ENCODE measurements at places on chromosomes 16 and 17.
A peak's percentile ranks its signal among the peaks of the same experiment; 100 is the strongest.

GRCh38 chr16:1909561-1910231 lies 8.5 kb downstream of the HS3ST6 start:
- DNase-seq: no peak

- DNase-seq: no peak
Observed at GRCh38 chr16:12403746-12404658, 399.7 kb downstream of the CPPED1 start.

DNA sequence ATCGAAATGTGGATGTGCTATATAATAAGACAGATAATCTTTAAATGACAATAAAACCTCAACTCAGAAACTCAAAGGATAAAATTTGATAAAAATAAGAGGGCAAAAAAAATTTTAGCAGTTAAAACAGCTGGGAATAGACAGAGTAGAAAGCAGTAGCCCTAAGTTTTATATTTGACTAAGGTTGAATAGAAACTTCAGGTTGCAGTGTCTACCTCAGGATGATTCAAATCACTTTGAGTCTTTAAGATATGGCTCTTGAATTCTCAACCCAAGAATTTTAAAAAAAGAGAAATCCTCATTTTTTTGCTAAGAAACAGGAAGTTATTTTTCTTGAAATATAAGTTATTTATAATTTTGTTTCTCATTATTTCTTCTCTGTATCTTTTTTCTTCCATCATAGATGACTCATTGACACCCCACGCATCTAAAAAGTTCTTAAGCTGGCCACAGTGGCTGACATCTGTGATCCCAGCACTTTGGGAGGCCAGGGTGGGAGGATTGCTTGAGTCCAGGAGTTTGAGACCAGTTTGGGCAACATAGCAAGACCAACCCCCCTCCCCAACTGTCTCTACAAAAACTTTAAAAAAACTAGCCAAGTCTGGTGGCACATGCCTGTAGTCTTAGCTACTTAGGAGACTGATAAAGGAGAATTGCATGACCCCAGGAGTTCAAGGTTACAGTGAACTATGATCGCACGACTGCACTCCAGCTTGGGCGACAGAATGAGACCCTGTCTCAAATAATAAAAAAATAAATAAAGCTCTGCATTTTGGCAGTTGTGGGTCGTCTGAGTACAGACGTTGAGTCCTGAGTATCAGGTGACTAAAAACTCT lies 23.9 kb downstream of the NFAT5 start:
- no peak for DNase-seq

GRCh38 chr16:75026892-75027391 lies 28.1 kb downstream of the ZNRF1 start:
- no peak for DNase-seq

DNA sequence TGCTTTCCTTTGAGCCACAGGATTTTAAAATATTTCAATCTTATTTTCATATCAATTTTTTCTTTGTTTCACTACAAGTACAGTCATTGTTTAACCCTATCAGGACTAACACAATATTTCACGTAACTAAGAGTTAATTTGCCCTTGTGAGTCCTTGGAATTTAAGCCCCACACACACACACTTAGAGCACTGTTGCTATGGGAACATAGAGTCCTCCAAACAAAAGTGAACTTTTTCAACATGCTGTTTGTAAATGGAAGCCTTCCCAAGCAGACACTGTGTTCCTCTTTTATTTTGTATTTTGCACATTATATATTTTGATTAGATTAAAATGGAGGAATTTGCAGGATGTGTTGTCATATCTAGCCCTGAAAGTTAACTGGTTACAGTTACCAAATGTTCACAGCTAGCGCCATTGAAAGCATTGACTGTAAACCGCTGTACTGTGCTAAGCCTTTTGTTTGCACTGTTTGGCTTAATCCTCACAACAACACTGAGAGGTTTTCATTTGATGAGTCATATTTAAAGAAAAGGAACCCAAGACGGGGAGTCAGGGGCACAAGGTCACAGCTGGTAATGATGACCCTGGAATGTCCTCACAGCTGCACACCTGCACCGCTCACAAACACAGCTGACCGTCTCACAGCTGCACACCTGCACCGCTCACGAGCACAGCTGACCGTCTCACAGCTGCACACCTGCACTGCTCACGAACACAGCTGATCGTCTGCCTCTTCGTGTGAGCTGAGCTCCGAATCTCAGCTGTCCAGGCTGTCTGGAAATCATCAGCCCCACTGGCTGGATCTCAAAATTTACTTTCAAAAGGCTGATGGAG lies 6.3 kb downstream of the HSBP1 start:
- peak; percentile 22 for DNase-seq

GRCh38 chr16:80080287-80080851 lies 460.4 kb upstream of the DYNLRB2 start:
- DNase-seq: no peak

DNA sequence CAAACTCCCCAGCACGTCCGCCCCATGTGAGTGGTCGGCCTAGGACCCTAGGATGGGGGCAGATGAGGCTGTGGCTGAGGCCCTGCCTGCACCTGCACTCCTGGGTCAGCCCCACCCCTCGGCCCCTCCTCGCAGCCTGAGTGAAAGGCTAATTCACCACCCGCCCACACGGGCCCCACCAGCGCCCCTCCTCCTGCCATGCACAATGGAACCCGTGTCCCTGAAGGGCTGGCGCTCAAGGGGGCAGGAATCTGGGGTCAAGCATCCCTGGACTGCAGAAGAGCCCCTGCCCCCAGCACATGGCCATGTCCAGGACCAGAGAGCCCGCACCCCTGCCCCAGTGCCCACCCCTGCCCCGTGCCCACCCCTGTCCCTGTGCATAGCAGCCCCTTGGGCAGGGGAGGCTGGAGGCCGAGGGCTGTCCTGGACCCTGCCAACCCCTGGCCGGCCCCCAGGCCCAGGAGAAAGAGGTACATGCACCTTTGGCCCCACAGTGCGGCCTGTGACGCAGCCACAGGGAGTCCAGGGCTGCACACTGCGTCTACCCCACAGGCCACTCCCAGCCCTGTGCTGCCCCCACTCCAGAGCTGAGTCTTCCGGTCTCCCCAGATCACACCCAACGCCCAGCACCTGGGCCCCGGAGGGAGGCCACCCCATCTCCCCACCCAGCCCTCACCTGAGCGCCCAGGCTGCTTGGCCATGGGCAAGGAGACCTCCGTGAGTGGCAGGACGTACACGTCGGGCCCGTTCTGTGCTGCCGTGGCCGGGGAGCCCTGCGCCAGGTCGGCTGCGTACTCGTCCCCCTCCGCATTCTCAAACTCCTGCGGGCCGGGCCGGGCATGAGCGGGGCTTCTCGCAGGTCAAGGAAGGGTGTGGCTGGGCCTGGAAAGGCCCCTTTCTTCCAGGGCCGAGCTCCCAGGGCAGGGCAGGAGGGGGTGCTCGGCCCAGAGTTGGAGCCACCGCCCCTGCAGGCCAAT lies 34.6 kb upstream of the PVALEF start:
- no peak for DNase-seq

DNA sequence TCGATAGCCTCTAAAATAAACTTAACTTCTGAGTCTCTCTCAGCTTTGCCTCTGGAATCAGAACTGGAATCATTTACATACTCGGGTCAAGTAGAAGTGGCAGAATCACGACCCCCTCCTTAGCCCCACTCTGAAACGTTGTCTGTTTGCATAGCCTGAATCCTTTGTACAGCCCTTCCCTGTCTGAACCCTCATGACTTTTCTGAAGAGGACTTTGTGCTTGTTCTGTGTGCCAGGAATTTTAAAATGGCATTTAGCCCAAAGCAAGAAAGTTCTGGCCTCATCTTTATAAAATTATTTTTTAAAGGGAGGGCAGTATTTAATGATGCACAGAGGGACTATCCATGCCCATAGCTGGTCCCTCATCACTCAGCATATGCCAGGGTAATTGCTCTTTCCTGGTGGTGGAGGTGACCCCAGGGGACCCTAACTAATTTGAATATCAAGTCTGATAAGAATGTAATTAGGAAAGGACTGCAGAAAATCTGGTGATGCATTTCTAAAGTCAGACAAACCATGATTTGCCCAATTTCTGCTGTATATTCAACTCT lies 342.7 kb upstream of the TNRC6C start:
- DNase-seq: no peak

DNA sequence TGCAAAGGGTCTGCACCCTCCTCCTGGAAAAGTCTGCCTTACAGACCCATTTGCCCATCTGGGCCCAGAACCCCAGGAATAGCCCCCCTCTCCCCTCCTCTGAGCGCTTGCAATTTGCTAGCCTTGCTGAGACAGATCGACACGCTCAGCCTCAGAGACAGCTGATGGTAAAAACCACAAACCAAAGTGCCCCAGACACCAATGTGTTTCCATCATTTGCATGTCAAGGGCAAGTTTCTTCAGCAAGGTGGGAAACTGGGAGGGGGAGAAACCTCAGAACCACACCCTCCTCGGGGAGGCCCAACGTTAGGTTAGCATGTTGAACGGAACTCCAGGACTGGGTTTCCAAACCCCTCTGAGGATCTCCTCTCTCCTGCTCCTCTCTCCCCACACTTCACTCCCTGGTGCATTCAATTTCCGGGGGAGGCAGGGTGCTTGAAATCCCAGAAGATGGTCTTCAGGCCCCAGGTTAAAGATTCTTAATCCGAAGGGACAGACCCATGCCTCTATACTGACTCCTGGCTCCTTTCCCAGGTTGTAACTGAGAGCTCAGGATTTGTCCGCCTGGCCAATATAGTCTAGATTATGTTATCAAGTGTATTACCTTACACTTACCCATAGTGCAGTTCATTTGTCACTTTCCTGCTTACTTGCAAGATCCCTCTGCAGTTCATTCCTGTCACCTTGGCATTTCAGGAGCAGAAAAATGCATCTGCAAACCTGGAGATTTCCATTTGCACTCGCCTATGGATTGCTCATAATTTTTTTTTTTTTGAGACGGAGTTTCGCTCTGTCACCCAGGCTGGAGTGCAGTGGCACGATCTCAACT lies 1.3 kb upstream of the CUEDC1 start:
- DNase-seq: no peak

DNA sequence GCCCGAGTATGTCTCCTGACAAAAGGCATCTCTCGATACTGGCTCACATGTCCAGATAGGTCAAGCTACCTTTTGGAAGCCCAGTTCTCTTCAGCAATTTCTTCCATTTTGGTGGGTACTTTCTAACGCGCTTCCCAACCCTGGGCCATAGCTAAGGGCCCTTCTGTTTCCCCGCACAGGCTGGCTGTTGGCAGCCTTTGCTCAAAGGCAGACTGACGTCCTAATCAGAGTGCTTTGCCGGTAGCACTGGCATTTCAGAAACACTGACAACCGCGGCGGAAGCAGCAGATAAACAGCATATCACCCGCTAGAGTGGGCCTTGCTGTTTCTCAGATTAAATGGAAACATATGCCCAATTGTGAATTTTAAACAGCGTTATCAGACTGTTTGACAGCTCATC lies 49.3 kb upstream of the MPHOSPH6 start:
- DNase-seq: no peak

GRCh38 chr17:29968271-29968670 lies 26.8 kb downstream of the EFCAB5 start:
- no peak for DNase-seq

GRCh38 chr16:10314317-10314716 lies 71.5 kb upstream of the ATF7IP2 start:
- no peak for DNase-seq

GRCh38 chr16:67397036-67397801 lies 3.9 kb upstream of the TPPP3 start:
- DNase-seq: no peak

DNA sequence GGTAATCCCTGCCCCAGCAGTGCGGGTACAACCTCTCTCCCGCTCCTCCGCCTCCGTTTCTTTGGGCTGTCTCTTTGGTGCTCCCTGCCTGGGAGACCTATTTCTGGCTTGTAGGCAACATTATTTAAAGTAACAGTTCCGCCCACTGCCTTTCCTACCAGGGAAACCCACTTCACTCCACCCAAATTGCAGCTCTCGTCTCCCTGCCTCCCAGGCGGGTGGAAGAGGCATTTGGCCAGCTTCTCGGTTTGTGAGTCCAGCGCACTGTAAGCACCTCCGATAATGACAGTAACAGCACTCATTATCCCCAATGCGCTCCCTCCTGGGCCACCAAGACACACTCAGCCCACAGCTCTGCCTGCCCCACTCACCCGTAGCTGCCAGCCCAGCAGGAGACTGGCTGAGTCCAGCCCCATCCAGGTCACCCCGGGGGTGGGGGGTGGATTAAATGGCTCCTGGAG lies 165.1 kb upstream of the CDC42EP4 start:
- DNase-seq: no peak

GRCh38 chr17:59830846-59831486 lies 61.8 kb downstream of the TUBD1 start:
- DNase-seq: no peak

- no peak for DNase-seq
Observed at GRCh38 chr16:88957887-88958577, 19.0 kb downstream of the CBFA2T3 start.

DNA sequence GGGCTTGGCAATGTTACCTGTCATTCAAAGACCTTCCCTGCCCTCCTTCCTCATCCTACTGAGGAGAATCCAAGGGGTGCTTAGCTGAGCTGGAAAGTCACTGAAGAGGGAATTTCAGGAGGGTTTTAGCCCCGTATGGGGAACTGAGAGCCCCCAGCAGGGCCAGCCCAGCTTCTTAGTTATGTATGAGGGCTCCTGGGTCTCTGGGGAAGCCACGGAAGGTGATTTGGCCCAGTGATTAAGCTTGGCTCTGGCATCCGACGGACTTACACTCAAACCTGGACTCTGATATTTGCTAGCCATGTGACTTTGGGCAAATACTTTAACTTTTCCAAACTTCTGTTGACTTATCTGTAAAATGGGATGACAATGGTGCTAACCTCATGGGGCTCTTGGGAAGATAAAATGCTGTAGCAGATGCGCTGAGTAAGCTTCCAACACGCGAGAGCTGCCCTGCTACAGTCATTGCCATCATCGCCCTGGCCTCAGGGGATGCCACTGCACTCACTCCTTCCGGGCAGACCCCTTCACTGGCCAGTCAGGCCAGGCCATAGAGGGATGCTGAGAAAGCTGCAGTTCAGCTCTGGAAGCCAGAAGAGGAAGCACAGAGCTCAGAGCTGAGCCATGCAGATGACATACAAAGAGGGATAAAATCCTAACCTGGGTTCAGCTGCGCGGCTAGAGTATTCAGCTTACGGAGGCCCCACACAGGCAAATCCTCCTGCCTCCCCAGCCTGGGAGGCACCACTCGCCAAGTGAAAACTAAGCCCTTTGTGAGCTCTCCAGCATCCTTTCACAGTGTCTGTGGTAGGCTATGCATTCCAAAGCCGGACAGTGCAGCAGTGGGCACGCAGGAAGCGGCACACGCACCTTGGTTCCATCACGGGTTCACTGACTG lies 44.9 kb upstream of the PIK3R6 start:
- DNase-seq: no peak

GRCh38 chr16:19858340-19859018 lies 26.2 kb downstream of the GPRC5B start:
- DNase-seq: no peak

GRCh38 chr16:16830401-16830800 lies 451.5 kb downstream of the NPIPA7 start:
- DNase-seq: no peak

DNA sequence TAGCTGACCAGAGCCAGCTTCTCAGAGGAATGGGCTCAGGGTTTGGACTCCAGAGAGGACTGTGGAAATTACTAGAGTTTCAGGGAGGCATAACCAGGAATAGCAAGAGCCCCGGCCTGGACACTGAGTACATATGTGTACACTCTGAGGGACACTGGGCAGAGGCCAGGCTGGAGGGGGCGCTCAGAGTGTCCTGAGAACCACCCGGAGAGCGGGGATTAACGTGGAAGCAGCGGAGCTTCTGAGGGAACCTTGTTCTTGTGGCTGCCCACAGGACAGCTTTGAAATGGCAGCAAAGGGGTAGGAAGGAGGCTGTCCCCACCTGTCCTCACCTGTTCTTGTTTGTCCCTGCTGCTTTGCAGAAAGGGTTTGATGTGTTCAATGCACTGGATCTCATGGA lies 27.8 kb downstream of the PLCD3 start:
- DNase-seq: no peak

- no peak for DNase-seq
Observed at GRCh38 chr16:22693638-22694340, 120.2 kb upstream of the HS3ST2 start.

Data from progenitor cell of endocrine pancreas (in vitro differentiated cells).